ENCODE measurements at places on chromosomes 13 and 19. TPM values are rescaled to one million over a fixed set of nuclear protein-coding genes. Genes with fewer than 3 reads are reported as not detected.

- DNase-seq = no peak
Observed at GRCh38 chr13:82739881-82740280, 1142.4 kb downstream of the SLITRK1 start.

Gene NLRP5
- total RNA-seq = not detected

DNA sequence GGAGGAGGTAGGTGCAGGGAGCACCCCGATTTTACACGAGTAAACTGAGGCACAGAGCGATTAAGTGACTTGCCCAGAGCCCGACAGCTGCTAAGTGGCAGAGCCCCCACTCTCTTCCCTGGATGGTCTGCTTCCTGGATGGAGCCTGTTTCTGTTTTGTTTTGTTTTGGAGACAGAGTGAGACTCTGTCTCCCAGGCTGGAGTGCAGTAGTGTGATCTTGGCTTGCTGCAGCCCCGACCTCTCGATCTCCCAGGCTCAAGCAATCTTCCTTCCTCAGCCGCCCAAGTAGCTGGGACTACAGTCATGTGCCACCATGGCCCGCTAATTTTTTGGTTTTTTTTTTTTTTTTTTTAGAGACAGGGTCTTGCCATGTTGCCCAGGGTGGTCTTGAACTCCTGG is 17.3 kb downstream of the BICRA start:
- DNase-seq = no peak

Gene SPC24
- 0.81 TPM for total RNA-seq

Measured in left lobe of liver (tissue), 2 donors.